H1 (cell line): ENCODE measurements at places on chromosomes 12 and 14.
A peak's percentile ranks its signal among the peaks of the same experiment; 100 is the strongest.

DNA sequence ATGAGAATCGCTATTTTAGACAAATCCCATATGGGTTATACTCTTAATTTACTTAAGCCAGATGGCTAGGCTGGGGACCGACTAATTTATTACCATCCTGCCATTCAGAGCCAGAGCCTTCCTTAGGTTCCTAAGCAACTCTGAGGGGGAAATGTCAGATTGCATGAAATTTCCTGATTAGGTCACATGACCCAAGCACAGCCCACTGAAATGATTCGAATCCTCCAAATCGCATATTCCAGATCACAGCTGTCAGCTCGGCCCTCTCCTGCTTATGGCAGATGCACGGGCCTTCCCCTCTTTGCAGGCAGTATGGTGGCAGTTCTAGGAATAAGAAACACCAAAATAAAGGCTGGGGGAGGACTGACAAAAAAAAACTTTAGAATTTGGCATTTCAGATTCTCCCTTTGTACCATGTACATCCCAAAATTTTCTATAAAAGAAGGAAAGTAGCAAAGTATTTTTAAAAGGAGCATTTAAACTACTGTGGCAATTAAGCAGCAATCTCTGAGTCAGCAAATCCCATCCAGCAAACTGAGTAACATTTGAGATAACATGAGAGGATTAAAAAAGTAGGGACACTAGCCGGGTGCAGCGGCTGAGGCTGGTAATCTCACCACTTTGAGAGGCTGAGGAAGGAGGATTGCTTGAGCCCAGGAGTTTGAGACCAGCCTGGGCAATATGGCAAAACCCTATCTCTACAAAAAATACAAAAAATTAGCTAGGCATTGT is 30.5 kb upstream of the NUDT4 start:
- H3K4me3 ChIP-seq, result no peak overlapping the region
- no peaks in the 10 kb centered on the region for H3K27me3 ChIP-seq
- no peak for DNase-seq
- H3K27ac ChIP-seq, result no peak overlapping the region
- H3K4me1 ChIP-seq, result no peaks in the 10 kb centered on the region

DNA sequence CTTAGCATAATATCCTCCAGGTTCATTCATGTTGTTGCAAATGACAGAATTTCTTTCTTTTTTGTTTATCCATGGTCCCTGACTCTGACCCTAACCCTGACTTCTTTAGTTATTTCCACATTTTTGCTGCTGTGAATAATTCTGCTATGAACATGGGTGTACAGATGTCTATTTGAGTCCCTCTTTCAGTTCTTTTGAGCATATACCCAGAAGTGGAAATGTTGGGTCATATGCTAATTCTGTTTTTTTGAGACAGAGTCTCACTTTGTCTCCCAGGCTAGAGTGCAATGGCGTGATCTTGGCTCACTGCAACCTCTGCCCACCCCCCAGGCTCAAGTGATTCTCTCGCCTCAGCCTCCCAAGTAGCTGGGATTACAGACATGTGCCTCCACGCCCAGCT is 33.1 kb downstream of the KNTC1 start:
- H3K4me1 ChIP-seq, result no peaks in the 10 kb centered on the region
- no peak overlapping the region for H3K27ac ChIP-seq
- peaks cover 4% of the 10 kb centered on the region for H3K36me3 ChIP-seq
- no peak for DNase-seq
- no peaks in the 10 kb centered on the region for H3K27me3 ChIP-seq

GRCh38 chr12:9615420-9616136 is 7.9 kb upstream of the KLRB1 start:
- no peaks in the 10 kb centered on the region for H3K4me1 ChIP-seq
- no peaks in the 10 kb centered on the region for H3K36me3 ChIP-seq
- no peak for DNase-seq
- no peak overlapping the region for H3K4me3 ChIP-seq
- H3K27ac ChIP-seq, result no peak overlapping the region
- no peaks in the 10 kb centered on the region for H3K27me3 ChIP-seq

GRCh38 chr14:102320033-102320660 is 601 bp downstream of the ZNF839 start:
- H3K36me3 ChIP-seq, result no peaks in the 10 kb centered on the region
- DNase-seq, result no peak
- 0 out of 2 replicates have a peak overlapping the region, but pooled peaks have one; percentile 29 for H3K27ac ChIP-seq
- peaks cover 9% of the 10 kb centered on the region for H3K4me1 ChIP-seq

GRCh38 chr12:47236109-47236714 is 156.5 kb upstream of the AMIGO2 start:
- no peak for DNase-seq
- no peaks in the 10 kb centered on the region; the same call in 1 of the 2 replicates for H3K4me1 ChIP-seq
- no peaks in the 10 kb centered on the region for H3K27me3 ChIP-seq
- no peaks in the 10 kb centered on the region for H3K36me3 ChIP-seq
- no peak overlapping the region for H3K4me3 ChIP-seq

GRCh38 chr12:24595652-24596235 is 353.2 kb downstream of the BCAT1 start:
- H3K27ac ChIP-seq, result no peak overlapping the region
- H3K27me3 ChIP-seq, result no peaks in the 10 kb centered on the region
- no peaks in the 10 kb centered on the region for H3K4me1 ChIP-seq
- no peaks in the 10 kb centered on the region for H3K36me3 ChIP-seq

DNA sequence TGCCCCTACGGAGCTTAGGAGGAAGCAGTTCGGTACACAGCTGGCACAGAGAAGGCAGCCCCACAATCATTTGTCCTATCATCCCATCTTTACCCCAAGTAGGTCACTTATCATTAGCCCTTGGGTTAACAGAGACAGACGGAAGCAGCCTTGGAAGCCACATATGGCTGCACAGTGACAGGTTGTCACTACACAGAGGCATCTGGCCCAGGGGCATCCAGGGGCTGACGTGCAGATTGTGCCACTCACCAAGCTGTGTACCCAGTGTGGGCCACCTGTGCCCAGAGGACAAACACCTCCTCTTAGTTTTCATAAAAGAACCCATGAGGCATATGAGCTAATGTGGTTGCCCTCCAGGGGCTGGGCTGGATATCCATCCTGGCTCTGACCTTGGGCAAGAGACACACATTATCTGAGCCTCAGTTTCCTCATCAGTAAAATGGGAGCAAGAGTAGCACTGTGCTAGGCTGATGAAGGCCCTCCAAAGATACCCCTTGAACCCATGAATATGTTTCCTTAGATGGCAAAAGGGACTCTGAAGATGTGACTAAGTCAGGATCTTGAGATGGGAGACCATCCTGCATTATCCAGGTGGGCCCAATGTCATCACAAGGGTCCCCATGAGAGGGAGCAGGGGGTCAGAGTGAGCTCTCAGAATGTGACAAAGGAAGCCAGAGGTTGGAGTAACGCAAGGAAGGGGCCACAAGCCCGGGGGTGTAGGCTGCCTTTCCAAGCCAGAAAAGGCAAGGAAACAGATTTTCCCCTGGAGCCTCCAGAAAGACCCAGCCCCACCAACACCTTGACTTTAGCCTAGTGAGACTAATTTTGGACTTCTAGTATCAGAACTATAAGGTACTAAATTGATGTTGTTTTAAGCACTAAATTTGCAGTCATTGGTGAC is 64.6 kb downstream of the C14orf132 start:
- H3K4me1 ChIP-seq, result no peaks in the 10 kb centered on the region
- H3K36me3 ChIP-seq, result no peaks in the 10 kb centered on the region
- H3K27ac ChIP-seq, result no peak overlapping the region
- H3K27me3 ChIP-seq, result no peaks in the 10 kb centered on the region
- DNase-seq, result no peak
- H3K4me3 ChIP-seq, result no peak overlapping the region

- H3K27me3 ChIP-seq, result no peaks in the 10 kb centered on the region
- H3K27ac ChIP-seq, result no peak overlapping the region
- DNase-seq, result no peak
- no peaks in the 10 kb centered on the region for H3K36me3 ChIP-seq
- H3K4me1 ChIP-seq, result no peaks in the 10 kb centered on the region; the same call in 1 of the 2 replicates
Measured at GRCh38 chr12:68138480-68138879, 21.1 kb downstream of the IFNG start.
